ENCODE measurements at places on chromosomes 13 and 19.

DNA sequence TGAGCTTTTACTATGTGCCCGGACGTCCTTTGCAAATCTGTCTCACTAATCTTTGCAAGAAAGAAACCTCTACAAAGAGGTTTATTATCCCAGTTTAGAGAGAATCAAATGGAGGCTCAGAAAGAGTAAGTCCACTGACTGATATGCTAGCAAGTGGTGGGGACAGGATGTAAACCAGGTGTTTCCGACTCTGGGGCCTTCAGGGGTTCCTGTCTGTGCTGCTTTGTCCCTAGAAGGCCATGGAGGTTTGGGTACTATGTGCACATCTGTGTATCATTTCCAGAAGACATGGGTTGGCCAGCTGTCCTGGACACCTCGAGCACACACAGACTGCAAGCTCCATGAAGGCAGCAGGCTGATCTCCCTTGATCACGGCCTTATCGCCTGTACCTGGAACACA is 1.2 kb upstream of the KPTN start:
- DNase-seq, result no peak

GRCh38 chr19:46620716-46621115 is 4.2 kb downstream of the PTGIR start:
- no peak for DNase-seq

GRCh38 chr19:13011653-13012389 is 16.5 kb downstream of the NFIX start:
- DNase-seq, result no peak

- no peak for DNase-seq
These were observed 2.0 kb upstream of the LENG9 start for GRCh38 chr19:54465426-54466109.

DNA sequence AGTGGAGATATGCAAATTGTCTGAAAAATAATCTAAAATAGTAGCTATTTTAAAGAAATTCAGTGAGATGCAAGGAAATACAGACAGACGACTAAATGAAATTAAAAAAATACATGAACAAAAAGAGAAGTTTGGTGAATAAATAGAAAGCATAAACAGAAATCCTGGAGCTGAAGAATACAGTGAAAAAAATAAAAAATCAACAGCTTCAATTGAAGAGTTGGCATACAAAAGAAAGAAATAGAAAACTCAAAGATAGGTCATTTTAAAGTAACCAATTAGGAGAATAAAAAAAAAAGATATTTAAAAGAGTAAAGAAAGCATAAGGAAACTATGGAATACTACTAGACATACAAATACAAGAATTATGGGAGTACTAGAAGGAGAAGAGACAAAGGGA is 2191.5 kb upstream of the PCDH20 start:
- DNase-seq, result no peak

DNA sequence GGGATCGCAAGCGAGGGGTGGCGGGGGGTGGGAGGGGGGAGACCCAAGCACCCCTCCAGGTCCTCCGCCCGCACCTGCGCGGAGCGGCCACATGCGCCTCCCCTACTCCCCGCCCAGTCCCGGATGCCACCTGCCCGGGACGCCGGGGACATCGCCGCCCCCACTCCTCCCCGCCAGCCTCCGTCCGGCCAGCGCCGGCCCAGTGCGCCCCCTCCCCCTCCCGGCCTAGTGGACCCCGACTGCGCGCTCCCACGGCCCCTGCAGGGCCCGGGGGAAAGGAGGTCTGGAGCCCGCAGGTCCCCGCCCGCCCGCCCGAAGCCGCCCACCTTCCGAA is 263 bp downstream of the RHPN2 start:
- no peak for DNase-seq

DNA sequence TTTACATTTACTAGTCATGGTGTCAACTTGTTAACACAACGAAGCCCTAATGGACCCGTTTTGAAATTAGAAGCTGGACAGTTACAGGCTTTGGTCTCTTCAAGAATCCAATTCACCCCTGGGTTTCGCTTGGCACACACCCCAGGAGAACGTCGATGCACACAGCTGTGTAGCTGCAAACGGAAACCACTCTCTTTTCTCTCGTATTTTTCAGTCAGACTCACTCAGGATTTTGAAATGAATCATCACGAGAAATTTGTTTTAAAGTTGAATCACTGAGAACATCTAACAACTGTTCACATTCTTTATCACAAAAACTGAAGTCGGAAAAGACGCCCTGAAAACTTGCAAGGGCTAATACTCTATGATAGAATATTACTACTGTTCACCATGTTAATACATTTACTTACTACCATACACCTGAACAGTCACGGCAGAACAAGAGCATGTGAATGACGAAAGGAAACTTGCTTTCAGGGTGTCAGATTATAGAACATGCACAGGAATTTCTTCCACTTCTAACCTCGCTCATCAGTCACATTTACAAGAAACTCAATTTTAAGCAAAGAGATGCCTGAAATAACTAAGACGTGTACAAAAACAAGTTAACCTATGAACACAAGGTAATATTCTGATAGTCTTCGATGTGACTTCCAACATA is 4.7 kb downstream of the PNMA8A start:
- DNase-seq, result peak; percentile 72

DNA sequence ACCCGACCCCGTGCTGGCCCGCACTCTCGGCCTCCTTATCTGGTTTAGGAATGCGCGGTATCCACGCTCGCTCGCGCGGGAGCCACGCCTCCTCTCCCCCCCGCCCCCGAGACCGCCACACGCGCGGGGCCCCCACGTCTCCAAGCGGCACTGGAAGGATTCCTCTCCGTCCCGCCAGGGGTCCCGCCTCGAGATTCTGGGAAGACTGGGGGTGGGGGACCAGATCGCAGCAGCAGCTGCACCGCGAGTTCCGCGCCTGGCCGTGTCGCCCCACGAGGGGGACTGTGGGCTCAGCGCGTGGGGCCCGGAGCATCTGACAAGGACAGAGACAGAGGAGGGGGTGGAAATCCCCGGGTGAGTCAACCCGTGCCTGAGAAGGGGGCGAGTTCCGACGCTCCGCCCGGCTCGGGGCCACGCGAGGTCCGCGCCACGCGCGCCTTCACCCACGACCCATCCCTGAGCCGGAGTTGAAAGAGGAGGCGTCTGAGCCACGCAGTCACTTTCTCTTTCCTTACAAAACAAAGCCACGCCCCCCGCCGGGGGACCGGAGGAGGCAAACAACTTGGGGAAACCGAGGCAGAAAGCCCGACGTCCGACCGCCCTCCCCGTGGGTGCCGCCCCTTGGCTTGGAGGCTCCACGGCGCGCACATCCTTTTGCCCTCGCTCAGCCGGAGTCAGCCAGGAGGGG is 814 bp downstream of the S1PR2 start:
- peak; percentile 74 for DNase-seq

DNA sequence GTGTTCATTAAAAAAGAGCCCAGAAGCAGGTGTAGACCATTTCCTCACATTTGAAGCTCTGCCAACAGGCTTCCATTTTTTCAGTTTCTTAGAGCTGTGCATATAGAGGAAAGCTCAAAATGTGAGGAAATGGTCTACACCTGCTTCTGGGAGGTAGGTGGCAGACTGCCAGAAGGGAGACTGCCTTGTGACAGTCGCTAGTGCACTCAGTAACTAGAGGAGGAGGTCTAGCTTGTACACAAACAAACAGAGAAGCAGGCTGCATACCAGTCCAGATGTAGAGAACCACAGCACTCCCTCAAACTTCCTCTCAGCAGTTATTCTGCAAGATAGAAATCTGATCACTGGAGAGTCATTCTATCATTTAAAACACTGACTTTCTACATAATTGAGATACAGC is 800.2 kb downstream of the EFNB2 start:
- no peak for DNase-seq

DNA sequence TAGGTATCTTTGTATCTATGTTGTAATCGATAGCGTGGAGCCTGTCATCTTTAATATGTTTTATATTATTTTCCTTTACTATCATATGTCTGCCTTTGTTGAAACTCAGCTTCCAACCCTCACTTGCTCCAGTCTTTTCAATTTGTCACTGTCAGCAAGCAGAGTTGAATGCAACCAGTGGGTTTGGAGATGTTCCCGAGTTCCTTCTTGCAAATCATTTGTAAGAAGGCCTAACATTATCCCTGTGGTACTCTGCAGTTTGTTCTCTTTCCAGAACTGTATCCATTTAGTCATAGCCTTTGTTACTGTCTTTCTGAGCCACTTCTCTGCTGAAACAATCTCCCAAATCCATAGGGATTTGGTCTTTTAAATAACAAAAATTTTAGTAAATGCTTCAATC is 41.8 kb downstream of the RNASEH2B start:
- DNase-seq, result no peak

- DNase-seq, result no peak
These were observed 98.8 kb downstream of the COL4A1 start for GRCh38 chr13:110208116-110208515.

GRCh38 chr13:73449252-73449651 is 390.4 kb downstream of the KLF5 start:
- no peak for DNase-seq

- no peak for DNase-seq
These were observed 725.2 kb upstream of the SLITRK1 start for GRCh38 chr13:84607261-84608013.

DNA sequence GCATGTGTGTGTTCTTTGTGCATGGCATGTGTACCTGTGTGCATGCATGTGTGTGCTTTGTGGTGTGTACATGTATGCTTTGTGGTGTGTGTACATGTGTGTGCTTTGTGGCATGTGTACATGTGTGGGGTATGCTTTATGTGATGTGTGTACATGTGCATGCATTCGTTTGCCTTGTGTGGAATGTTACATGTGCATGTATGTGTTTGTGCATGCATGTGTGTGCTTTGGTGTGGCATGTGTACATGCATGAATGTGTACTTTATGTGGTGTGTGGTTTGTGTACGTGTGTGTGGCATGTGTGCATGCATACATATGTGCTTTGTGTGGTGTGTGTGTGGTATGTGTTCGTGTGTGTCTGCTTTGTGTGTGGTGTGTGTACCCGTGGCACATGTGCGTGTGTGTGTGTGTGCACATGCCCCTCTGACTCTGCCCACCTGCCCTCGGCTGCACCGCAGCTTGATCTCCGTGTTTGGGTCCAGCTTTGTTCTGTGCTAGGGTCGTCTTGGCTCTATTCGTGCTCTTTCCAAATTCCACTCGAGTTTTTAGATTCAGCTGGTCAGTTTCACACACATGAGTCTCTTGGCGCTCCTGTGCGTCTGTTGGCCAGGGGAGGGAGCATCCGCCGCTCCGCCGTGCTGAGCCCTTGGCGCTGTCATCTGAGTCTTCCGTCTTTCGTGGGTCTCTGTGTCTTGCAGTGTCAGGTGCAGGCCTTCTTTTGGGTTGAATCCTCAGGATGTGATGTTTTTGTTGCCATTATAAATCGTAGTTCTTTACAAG is 46.5 kb upstream of the TFDP1 start:
- DNase-seq, result no peak

GRCh38 chr13:87147076-87147475 is 524.1 kb upstream of the SLITRK5 start:
- DNase-seq, result no peak

DNA sequence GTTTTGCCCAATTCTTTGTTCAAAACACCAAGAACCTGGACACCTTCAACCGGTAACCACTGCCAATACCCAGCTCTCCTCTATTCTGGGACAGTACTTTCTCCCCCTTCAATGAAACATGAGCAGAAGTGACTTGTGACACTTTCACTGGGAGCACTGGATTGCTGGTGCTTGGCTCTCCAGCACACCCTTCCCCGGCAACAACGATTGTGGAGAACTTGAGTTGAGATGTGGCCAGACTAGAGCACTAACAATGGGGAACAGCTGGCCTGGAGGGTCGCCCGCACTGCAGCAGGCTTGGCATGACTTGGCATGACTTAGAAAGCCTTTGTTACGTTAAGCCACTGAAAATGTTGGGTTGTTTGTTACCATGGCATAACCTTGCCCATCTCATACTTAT is 7.5 kb upstream of the B3GLCT start:
- no peak for DNase-seq

- no peak for DNase-seq
These were observed 480.5 kb upstream of the SLITRK1 start for GRCh38 chr13:84362777-84363176.

GRCh38 chr13:110915874-110916206 is 971 bp upstream of the ANKRD10 start:
- DNase-seq, result no peak

DNA sequence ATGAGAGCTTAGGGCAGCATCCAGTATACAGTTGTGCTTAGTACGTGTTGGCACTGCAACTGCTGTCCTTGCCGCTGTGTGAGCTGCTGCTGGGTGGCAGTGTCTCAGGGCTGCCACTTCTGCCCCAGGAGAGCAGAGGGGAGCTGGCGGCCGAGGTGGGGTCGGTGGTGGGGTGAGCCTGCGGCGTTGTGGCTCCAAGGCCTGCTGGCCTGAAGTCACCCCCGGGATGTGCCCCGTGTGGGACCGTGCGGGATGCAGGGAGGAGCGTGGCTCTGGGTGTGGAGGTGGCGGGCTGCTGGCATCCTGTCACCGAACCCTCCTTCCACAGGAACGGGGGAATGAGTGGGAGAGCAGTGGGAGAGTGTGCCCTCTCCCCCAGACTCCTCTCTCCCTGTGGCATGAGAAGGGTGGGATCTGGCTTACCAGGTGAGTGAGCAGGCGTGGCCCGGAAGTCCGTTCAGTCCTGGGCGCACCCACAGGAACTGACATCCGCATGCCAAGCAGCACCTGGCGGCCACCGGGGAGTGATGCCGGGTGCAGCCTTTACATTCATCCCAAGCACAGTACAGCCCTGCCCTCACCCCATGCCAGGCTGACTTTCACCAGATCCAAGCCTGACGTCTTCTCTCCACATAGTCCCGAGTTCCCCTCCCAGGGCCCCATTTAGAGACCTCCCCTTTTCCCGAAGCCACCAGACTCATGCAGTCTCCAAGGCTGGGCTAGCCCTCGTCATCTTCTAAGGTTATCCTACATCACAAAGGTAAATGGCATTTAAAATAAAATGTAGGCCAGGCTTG is 26.6 kb downstream of the MCF2L start:
- DNase-seq, result no peak

GRCh38 chr13:53447863-53448262 is 419.2 kb downstream of the OLFM4 start:
- DNase-seq, result no peak

Data from right forelimb (tissue), 1 donor.